ENCODE measurements at places on chromosomes 16 and 17. TPM values are rescaled to one million over a fixed set of nuclear protein-coding genes. Genes with fewer than 3 reads are reported as not detected.

- no peak for DNase-seq
These were observed 61.2 kb upstream of the ENDOV start for GRCh38 chr17:80353718-80354275.

GRCh38 chr16:64991001-64991400 is 130.9 kb downstream of the CDH11 start:
- DNase-seq, result no peak

The CXCL16 gene
- polyA plus RNA-seq, result 10.2 TPM

The NEUROD2 gene
- polyA plus RNA-seq, result 0.01 TPM

The LRRC37A gene
- 6.4 TPM for polyA plus RNA-seq
